IPS DF 19.7 (cell line): ENCODE measurements at places on chromosomes 1 and 21.

GRCh38 chr21:33078907-33079582, 9.1 kb downstream of the OLIG1 start:
- DNase-seq = no peak

GRCh38 chr1:208280681-208281450, 36.7 kb upstream of the PLXNA2 start:
- no peak for DNase-seq

DNA sequence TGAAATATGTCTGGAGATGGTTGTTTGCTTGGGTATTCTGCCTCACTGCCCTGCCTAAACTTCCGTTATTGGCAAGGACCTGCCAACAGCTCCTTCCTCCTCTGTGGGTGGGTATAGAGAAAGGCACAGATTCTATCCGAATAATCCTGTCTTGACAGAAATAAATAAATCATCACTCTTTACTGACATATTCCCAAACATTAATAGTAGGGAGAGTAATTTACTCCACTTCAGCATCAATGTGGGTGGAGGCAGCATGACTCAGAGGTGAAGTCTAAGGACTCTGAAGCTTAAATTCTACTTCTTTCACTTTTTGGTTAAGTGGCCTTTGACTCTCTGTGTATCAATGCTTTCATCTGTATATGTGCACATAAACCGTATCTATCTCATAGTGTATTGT, 2.9 kb downstream of the CD84 start:
- DNase-seq = no peak

DNA sequence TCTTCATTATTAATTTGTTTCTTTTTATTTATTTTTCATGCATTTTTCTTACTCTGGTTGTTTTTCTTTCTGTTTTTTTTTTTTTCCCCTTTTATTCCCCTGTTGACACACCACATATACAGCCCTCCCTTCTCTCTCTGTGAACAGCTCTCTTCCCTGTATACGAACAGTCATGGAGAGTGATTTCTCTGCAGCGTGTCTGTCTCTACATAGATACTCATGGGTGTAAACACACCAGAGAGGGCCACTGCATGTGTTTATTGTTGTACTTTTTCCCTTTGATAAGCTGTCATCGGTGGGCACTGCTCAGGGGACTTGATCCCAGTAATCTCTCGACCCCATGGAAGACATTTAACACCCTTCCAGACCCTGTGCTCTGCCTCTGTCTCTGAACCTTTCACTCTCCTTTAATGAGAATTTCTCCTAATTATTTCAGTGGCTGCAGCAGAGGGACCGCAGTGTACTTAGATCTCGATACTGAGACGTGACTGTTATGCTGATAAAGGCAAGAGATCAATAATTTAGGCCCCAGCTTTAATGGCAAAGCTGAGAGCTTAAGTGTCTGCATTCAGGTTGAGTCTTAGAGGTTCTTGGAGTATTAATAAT, 113.1 kb downstream of the PBX1 start:
- DNase-seq = no peak

- no peak for DNase-seq
These were observed at the start of gene B3GALNT2 for GRCh38 chr1:235504122-235504493. Gene B3GALNT2, minus strand, starts transcription at chr1:235504452. Its CDS starts 200 bp downstream, at chr1:235504252.

DNA sequence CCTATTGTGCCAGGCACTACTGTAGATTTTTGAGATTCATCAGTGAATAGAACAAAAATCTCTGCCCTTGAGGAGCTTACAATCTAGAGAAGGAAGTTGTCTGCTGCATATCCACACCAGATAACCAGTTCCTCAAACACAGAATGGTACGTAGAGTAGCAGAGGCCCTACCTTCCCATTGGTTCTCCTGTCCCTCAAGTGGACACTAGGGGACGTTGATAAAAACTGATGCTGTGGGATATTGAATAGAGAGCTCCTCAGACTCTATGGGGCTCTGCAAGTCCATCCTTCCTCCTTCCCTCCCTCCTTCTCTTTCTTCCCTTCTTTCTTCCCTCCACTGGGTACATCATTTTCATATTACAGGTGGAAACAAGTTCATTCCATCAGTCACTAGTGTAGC, 371.3 kb downstream of the PBX1 start:
- no peak for DNase-seq

DNA sequence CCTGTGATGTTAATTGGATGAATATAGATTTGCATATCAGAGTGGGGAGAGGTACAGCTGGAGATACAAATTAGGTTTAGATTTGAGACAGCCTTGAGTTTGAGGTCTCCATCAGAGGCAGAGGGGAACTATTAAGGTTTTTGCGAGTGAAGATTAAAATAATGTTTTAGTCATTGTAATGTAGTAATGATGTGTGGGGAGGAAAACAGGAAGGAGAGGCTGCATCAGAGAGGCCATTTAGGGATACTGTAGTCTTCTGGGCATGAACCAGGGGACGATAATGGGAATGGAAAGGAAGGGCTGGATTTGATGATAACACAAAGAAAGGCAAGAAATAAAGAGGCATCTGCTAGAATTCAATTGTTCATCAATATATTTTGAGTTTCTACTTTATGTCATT, 9.5 kb downstream of the CD84 start:
- no peak for DNase-seq

- no peak for DNase-seq
These were observed 22.3 kb downstream of the ACP6 start for GRCh38 chr1:147647796-147648633.
